ENCODE measurements at places on chromosomes 6 and 20. TPM values are rescaled to one million over a fixed set of nuclear protein-coding genes. Genes with fewer than 3 reads are reported as not detected.

Gene MPIG6B
- total RNA-seq = not detected

Gene TULP1
- total RNA-seq = not detected

Gene FHL5
- total RNA-seq = not detected

Gene TMEM217
- 1.4 TPM for total RNA-seq

Gene TNFRSF6B
- total RNA-seq = 1.1 TPM

Gene CST5
- not detected for total RNA-seq

Gene PROKR2
- not detected for total RNA-seq

Gene MOCS3
- 9.9 TPM for total RNA-seq

Gene EBF4
- under 0.01 TPM for total RNA-seq

Gene PERP
- 7.7 TPM for total RNA-seq

Gene WFDC5
- not detected for total RNA-seq

Gene LBP
- total RNA-seq = not detected
